ENCODE measurements at places on chromosomes 16 and 17.

DNA sequence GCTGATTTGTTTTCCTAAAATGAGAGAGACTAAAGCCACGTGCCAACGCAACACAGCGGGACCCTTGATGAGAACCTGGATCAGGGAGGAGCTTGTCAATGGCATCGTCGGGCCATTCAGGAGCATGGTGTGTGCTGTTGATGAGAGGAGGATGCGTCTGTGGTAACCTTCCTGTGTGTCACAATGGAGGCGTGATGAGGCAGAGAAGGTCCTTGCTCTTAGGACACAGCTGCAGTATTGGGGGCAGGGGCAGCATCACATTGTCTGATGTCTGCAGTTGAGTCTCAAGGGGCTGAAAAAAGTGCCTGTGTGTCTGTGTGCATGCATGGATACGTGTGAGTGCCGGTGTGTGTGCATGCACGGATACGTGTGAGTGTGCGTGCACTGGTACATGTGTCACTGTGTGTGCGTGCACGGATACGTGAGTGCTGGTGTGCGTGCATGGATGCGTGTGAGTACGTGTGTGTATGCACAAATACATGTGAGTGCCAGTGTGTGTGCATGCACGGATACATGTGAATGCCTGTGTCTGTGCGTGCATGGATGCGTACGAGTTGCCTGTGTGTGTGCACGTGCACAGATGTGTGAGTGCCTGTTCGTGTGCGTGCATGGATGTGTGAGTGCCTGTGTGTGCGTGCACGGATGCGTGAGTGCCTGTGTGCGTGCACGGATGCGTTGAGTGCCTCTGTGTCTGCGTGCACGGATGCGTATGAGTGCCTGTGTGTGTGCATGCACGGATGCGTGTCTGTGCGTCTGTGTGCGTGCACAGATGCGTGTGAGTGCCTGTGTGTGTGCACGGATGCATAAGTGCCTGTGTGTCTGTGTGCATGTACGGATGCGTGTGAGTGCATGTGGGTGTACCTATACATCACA lies 39.3 kb downstream of the BAIAP2 start:
- DNase-seq, result no peak

GRCh38 chr16:11692651-11693050 lies 24.4 kb downstream of the SNN start:
- no peak for DNase-seq

GRCh38 chr16:67989322-67990017 lies 9.2 kb upstream of the DPEP3 start:
- peak; percentile 21 for DNase-seq

DNA sequence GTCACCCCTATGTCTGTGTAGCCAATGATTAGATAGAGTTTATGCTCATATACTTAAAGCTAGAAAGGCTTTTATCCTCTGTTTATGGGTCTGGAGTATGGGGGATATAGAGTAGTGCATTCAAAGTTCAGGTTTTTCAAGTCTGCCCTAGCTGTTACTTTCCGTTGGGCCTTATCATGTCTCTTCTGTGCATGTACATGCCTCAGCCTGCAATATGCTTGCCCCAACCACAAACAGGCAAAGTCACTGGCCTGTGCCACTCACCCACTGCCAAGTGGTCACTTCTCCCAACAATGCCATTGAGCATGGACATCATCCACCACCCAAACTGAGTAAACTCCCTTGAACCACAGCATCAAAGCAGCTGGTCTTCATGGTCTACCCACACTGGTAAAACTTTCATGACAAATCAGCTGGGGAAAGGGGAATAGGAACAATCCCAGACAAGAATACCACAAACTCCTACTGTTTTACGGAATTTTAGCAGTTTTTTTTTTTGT lies 70.3 kb upstream of the C17orf78 start:
- DNase-seq, result no peak

DNA sequence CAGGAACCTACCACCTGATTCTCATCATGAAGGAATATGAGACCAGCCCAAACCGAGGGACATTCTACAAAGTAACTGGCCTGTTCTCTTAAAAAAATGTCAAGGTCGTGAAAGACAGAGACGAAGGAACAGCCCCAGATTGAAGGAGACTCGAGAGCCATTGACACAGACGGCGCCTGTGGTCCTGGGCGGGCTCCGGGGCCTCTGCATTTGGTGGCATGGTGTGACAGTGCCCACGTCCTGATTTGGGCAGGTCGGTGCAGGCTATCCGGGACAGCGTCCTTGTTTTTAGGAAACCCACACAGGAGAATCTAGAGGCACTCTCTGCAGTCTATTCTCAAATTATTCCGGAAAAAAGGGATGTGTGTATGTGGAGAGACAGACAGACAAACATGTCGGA lies 64.1 kb downstream of the ADCY9 start:
- no peak for DNase-seq

DNA sequence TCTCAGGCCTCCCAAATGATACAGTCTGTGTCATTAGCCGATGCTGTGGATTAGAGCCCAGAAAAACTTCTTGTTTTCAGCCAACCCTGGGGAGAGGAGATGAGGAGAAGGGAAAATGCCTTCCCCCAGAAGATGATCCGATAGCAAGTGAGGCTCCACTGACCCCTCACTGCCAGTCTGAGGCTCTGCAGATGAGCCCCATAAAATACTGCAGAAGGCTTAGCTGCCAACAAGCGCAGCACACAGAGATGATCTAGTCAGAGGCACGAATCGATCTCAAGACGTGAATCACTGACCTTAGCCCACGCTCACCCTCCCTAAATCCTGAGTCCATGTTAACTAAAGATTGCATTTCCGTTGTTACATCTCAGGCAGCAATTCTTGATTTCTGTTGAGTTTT lies 31.5 kb downstream of the SALL1 start:
- no peak for DNase-seq

- no peak for DNase-seq
Observed at GRCh38 chr17:62566996-62567578, 60.4 kb upstream of the MRC2 start.

All from immature natural killer cell (primary cell).